Muscle of leg (tissue), 16 donors: ENCODE measurements at places on chromosomes 5 and 9.

- DNase-seq: peak; percentile 25
These were observed 383.3 kb upstream of the ZNF462 start for GRCh38 chr9:106479679-106480078.

GRCh38 chr5:50359187-50359586, 81.9 kb downstream of the EMB start:
- no peak for DNase-seq

DNA sequence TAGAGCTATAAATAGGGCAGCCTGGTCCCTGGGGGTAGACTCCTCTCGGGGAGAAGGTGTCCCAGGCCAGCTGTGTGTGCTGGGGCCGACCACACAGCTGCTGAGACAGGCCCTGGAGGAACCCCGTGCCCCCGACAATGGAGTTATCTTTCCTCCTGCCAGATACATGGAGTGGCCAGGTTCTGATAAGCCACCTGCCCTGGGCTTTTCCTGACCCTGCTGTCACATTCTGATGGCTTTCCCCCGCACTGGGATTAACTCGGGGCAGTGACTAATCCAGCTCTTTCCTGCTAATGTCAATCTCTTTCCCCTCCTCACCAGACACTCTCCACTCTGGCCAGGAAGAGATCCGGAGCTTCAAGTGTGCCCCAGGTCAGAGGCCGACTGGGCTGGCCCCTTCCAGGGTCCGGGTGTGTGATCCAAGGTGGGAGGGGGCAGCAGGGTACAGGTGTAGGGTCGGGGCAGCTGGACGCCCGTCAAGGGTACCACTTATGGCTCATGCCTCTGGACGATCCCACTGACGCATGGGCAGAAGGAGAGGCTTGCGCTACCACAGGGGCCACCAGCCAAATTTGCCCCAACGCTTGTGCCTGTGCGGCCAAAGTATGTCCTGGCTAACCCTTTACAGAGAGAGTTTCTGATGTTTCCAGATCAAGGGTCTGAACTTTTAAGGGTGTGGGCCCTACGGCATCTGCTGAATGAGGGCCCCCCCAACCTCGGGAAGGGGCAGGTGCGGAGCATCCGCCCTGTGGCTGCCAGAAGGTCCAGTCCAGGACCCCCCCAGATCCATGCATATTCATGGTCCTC, 20.6 kb upstream of the COL5A1 start:
- no peak for DNase-seq

DNA sequence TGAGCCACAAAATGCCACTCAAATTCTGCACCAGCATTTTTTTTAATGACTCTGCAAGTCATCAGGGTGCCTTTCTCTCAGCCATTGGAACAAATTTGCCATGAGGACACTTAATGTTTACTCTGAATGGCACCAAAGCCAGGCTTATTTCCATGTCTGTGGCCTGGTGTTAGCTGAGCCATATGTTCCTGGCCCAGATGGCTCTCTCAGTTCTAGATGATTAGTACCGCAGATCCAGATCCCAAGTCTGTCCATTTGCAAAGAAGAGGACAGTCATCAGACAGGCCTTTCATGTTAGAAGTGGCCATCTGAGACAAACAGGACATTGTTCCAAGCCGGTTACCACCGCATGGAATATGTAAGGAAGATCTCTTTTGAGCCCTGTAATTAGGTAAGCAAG, 70.3 kb downstream of the INSYN2B start:
- no peak for DNase-seq

GRCh38 chr5:135397084-135397483, 1.9 kb downstream of the MACROH2A1 start:
- DNase-seq: no peak

- DNase-seq: no peak
These were observed 43.0 kb upstream of the GNAQ start for GRCh38 chr9:78074385-78075291.

DNA sequence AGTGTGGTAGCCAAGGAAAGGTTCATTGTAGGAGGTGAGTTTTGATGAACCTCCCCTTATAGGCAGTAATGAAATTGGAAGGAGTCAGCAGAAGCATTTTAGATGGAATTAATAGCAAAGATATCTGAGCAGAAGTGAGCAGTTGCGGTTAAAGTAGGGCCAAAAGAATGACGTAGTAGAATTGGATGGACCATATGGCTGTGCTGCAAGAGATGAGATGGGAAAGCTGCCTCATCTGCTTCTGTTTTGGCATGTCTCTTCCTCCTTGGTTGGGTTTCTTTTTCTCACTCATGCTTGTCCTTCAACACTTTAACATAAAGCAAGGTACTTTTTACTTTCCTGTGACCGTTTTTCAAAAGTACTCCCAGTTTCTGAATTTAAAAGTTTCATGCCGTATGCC, 55.8 kb downstream of the AQP7 start:
- DNase-seq: peak; percentile 24

DNA sequence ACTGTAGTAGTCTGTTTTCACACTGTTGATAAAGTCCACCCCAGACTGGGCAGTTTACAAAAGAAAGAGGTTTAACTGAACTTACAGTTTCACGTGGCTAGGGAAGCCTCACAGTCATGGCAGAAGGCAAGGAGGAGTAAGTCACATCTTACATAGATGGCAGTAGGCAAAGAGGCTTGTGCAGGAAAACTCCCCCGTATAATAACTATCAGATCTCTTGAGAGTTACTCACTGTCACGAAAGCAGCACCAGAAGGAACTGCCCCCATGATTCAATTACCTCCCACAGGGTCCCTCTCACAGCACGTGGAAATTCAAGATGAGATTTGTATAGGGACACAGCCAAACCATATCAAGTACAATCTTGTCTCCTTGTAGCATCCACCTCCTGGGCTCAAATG, 21.1 kb downstream of the PARP8 start:
- no peak for DNase-seq

- peak; percentile 75 for DNase-seq
These were observed 480 bp downstream of the LMNB1 start for GRCh38 chr5:126777257-126777974.

GRCh38 chr9:79387101-79387835, 184.5 kb upstream of the TLE4 start:
- peak; percentile 74 for DNase-seq

DNA sequence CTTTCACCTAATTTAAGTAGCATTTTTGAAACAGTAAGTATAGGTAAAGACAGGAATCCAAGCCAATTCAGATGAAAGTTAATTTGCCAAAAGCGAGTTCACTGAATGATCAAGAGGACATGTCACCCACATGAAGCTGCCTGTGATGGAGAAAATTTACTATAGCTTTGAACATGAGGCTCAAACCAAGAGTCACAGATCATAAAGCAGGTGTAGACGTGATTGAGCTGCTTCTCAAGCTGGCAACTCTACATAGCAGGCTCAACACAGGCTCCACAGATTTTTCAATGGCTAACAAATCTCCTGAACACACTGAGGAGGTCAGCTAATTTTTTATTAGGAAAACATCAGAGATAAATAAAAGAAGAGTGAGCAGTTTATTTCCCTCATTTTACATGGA, 173.7 kb downstream of the FAM114A2 start:
- no peak for DNase-seq

GRCh38 chr5:71780597-71780996, 61.5 kb downstream of the CARTPT start:
- DNase-seq: no peak

- DNase-seq: no peak
These were observed 210.4 kb downstream of the SH3GL2 start for GRCh38 chr9:17789316-17789715.

DNA sequence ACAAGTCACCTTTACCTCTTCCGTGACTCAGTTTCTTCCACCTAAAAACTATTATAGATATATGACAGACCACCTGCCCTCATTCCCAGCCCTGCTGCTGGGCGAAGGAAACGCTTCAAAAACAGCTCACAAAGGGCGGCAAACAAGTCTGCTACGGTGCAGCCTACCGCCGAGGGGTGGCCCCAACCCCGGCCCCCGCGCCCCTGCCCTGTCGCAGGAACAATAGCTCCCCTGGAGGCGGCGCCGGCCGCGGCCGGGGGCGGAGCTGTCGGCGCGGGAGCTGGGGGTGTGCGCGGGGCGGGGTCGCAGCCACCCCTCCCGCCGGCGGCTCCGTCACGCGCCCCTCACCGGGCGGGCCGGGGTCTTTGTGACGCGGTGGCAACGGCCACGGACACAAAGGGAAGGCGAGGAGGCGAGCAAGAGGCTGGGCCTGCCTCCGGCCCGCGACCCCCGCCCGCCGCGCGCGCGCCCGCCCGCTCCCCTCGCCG, at the start of gene TMEFF1:
Gene TMEFF1 (plus strand): TSS at position 362 of the 488 bp plus-strand sequence. CDS start 396 bp downstream, outside the sequence.
- DNase-seq: peak; percentile 75

DNA sequence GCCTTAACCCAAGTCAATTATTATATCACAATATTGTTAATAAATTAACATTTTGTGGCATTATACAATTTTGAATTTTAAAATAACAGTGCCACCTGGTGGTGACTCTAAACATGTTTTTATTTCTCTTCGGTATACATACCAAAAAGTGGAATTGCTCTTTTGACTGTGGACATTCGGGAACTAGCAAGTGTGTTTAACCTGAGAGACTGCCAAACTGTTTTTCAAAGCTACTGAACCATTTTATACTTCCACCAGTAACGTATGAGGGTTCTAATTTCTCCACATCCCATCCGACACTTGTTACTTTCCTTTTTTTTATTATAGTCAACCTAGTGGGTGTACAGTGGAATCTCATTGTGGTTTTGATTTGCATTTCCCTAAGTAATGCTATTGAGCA, 18.3 kb upstream of the HSDL2 start:
- DNase-seq: peak; percentile 60

DNA sequence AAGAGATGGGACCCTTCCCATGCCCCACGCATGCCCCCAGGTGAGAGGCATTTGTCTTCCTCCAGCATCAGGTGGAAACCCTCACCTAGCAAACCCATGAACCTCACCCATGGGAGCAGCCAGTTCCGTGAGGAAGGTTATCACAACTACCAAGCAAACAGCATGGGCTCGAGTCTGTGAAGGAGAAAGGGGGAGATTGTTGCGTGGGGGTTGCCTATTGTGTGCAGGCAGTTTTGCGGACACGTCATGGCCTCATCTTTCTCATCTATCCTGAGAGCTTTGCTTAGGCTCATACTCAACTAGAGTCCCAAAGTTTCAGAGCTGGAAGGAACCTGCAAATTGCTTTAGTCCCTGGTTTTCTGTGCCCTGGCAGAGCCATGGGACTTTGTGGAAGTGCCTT, 73.6 kb upstream of the TGFBR1 start:
- DNase-seq: no peak

- no peak for DNase-seq
These were observed 258.2 kb upstream of the MAP3K1 start for GRCh38 chr5:56557198-56557597.

GRCh38 chr9:93587284-93587650, 10.9 kb downstream of the PHF2 start:
- no peak for DNase-seq

DNA sequence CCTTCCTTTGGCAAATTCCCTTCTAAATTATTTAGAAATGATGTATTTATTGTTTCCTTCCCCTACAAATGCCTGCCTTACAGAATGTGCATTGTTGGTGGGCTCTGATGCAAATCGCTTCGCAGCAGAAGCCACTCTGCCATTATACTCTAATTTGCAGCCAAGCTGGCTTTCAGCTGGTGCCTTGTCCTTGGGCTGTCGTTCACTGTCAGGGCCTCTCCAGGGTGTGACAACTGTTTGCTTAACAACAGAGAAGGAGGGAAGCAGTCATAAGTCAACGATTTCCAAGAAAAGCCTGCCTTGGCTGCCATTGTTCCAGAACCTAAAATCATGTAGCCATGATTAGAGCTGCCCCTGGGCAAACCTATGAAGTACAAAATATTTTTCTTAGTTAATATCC, 260.1 kb upstream of the RGMB start:
- DNase-seq: peak; percentile 20

DNA sequence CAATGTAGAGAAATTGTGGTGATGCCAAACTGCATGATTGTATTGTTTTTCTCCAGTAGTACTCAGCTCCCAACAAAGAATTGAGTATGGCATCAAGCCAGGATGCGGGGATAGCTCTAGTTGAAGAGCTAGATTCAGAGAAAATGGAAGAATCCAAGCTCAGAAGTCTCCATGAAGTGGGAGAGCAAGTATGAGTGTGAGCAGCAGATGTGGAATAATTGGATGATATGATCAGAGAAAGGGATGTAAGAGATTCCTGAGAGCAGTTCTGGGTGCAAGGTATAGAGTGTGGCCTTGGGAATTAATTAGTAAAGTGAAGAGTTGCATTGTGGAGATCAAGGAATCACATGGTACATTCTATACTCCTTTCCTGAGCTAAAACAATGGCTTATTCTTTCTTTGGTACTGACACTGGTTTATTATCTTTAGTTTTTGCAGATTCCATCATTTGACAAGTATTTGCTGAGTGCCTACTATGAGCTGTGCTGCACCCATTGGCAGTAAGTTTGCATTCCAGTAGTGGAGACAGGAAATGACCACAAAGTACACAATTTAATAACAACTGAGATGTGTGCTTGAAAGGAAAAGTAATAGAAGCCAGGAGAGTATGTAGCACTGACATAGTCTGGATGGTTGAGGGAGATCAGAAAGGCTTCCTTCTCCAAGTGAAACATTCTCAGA, 177.1 kb downstream of the CPLANE1 start:
- DNase-seq: peak; percentile 17

GRCh38 chr5:65611524-65611923, 12.6 kb downstream of the TRIM23 start:
- DNase-seq: no peak

DNA sequence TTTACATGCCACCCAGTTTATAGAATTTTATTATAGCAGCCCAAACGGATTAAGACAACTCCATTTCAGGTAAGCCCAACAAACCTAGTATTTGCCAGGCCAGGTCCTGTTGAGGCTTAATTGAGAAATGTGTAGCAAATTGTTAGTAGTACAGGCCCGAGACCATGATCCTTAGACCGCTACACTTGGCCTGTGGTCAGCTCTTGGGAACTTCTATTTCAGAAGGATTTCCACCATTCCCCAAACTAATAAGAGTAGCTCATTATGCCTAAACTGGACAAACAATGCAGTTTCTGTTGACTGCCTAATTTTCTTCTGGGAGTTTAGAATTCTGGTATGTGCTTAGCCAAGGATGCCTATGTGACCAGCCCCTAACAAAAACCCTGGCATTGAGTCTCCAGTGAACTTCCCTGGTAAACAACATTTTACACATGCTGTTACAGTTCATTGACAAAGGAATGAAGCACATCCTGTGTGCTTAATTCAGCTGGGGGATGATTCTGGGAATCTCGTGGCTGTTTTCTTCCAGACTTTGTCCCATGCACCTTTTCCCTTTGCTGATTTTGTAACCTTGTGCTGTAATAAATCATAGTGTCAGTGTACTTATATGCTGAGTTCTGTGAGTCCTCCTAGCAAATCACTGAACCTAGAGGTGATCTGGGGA, 5.6 kb upstream of the GPX3 start:
- DNase-seq: peak; percentile 71

DNA sequence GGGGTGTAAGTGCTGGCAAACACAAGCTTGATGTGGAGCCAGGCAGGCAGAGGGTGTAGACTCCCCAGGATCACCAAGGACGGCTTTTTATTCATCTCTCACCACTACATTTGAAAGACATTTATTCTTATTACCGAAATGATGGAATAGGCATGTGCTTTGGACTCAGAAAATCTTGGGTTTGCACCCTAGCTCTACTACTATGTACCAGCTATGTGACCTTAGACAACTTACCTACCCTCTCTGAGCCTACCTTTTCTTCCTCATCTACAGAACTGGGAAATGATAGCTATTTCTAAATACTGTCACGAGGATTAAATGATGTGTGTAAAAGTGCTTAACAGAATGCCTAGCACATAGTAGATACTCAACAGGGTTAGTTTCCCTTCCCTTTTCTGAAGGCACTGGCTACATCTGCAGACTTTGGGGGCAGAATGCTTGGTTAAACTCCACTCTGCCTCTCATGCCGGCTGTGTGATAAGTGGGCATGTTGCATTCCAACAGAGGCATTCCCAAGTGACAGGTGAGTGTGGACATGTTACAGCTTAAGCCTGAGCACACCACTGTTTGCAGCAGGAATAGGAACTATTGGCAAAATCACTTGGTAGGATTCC, 94.8 kb downstream of the SLC1A3 start:
- peak; percentile 32 for DNase-seq
